Neural progenitor cell (in vitro differentiated cells): ENCODE measurements at places on chromosomes 5 and 9.

GRCh38 chr5:143065185-143065965 is 295.2 kb downstream of the ARHGAP26 start:
- no peak for DNase-seq

DNA sequence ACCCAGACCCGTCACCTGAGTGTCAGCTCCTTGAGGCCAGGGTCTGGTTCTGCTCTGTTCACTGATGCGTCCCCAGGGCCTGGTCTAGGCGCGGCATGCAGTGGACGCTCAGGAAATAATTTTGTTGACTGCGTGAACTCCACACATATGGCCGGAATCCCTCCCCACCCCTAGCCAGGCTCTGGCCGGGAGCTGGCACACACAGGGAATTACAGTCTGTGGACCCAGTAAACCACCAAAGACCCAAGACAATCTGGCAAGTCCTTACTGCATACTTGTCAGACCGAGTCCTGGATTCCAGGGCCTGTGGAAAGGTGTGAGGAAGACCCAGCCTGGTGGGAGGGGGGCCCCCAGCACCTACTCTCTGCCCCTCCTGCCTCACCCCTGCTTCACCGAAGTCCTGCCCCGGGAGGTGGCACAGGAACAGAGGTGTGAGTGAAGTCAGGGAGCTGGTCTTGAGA is 113.0 kb upstream of the IER5L start:
- no peak for DNase-seq

GRCh38 chr5:72204946-72205345 is 97.7 kb downstream of the MAP1B start:
- DNase-seq = no peak

DNA sequence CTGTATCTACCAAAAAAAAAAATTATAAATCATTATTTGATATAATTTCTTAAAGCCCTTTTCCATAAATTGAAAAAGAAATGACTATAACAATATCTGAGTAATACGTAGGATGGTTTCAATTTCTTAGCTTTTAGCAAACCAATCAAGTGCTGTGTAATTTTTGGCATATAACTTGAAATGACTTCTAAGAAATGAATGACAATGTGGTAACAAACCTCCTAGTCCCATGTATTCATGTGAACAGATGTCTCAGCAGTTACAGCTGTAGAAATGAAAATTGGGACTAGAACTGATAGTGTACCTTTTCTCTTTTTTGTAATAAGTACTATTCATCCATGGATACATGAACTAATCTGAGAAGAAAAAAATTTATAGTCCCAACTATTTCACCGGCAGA is 307.0 kb downstream of the BNC2 start:
- DNase-seq = no peak

- DNase-seq = peak; percentile 25
These were observed 647.8 kb downstream of the TAF11L14 start for GRCh38 chr5:18281947-18282581.
